ENCODE measurements at places on chromosomes 12 and 14.
A peak's percentile ranks its signal among the peaks of the same experiment; 100 is the strongest.

- no peak for DNase-seq
Measured at GRCh38 chr14:58947156-58947555, 241.3 kb upstream of the DAAM1 start.

GRCh38 chr12:51480978-51481377, 56.3 kb downstream of the SLC4A8 start:
- no peak for DNase-seq

- no peak for DNase-seq
Measured at GRCh38 chr12:126998747-126999285, 1268.2 kb upstream of the TMEM132C start.

- no peak for DNase-seq
Measured at GRCh38 chr12:131994589-131994988, 44.8 kb downstream of the EP400 start.

DNA sequence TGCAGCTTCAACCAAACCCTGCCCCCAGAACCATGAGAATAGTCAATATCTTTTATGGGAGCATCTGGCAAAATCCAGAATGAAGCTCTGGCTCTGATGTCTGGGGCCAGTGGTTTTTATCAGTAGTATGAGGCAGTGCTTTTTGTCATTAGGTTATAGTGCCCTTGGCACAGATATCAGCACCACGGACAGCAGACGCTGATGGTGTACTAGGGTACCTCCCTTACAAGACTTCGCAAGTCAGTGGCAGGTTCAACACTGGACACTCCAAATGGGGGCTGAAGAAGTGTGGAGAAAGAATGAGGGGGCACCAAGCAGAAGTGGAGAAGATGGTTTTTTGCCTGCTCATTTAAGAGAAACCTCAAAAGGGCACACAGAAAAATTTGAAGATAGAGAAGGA, 68.2 kb upstream of the E2F7 start:
- no peak for DNase-seq

DNA sequence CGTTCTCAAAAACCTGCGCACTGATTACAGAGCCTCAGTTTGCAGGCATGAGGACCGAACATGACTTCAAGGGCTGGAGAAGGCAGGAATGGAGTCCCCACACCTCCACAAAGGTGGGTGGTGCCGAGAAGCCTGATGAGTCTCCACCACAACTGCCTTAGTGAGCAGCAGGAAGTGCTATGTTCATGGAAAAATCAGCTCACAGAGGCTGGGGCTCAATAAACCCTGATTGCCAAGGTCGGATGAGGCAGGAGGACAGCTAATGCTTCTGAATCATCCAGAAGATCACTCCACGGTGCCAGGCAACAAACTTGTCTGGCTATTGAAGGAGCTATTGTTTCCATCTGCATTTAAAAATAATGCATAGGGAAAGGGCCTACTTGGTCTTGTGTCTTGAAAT, 31.1 kb downstream of the APPL2 start:
- peak; percentile 50 for DNase-seq

Data from stimulated activated CD4-positive, alpha-beta T cell treated with anti-CD3 and anti-CD28 coated beads, Interleukin-12 subunit alpha, Interleukin-12 subunit beta, amount 100 ng/mL, for 48 hours (primary cell).